ENCODE measurements at places on chromosomes 12 and 14.

DNA sequence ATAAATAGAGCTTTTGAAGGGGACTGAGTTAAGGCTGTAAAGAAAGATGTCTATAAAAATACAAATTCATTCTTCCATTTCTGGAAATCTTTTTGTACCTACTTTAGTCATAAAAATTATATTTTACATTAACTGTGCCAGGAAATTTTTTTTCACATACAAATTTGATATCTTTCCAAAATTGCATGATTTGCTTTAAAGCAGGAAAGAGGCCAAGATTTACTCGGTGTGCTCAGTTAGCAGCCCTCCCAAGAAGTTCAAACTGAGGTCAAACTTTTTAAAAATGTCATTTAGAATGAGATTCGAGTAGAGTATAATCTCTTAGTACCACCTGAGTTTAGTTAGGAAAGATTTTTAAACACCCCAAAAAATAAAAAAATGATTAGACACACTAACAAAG, 173.2 kb upstream of the GRIP1 start:
- no peak for DNase-seq

GRCh38 chr12:31236998-31237637, 88.8 kb downstream of the SINHCAF start:
- DNase-seq = no peak

GRCh38 chr14:32043624-32044023, 33.5 kb upstream of the ARHGAP5 start:
- DNase-seq = peak; percentile 65

DNA sequence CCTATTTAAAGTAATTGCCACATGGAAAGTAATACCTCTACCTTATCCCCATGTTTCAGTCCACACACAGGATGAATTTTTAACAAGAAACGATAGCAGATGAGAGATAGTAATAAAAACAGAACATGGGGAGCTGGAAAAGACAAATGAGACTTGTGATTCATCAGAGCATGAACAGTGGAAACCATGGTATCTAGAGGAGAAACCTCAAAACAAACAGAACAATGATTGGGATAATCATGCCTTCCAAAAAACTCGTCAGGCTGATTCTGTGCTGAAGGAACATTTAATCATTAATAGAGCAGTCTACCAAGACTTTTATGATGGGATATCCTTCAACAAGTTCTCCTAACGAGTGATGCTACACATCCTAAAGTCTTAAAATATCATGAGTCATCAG, 1390.7 kb downstream of the FSCB start:
- DNase-seq = no peak

DNA sequence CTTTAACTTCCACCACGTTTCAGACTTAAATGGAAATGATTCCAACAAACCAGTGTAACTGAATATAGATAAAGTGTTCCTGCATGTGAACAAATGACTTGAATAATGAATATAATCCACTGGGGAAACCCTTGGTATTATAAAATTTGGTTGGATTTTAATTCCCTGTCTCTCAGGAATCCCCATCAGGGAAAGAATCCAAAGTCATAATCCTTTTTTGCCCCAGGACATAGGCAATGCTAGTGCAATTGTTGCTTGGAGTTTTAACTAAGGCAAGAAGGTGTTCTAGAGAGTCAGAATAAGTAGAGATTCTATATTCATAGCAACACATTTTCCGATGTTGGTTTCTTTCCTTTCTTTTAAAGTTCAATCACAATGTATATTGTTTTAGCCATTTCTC, 1169.4 kb downstream of the GALC start:
- DNase-seq = no peak

DNA sequence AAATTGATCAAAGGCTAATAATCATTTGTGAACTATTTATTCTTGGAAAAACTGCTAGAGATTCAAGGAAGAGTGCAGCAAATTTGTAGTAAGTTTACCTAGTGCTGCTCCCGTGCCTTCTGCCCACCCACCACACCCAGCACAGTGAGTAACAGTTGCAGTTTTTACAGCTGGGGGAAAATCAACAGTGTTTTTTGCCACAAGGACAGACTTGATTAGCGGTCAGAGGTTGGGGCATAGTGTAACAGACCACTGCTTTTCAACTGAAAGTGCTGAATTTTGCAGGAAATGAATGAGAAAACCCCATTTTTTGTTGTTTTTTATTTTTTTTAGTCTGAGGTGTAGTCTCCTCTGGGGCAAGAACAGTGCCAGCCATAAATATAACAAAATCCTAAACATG, 7.5 kb upstream of the KLRK1 start:
- no peak for DNase-seq

GRCh38 chr14:29734732-29735131, 192.9 kb downstream of the PRKD1 start:
- no peak for DNase-seq

- DNase-seq = no peak
These were observed 5.4 kb upstream of the NR4A1 start for GRCh38 chr12:52045794-52046199.

DNA sequence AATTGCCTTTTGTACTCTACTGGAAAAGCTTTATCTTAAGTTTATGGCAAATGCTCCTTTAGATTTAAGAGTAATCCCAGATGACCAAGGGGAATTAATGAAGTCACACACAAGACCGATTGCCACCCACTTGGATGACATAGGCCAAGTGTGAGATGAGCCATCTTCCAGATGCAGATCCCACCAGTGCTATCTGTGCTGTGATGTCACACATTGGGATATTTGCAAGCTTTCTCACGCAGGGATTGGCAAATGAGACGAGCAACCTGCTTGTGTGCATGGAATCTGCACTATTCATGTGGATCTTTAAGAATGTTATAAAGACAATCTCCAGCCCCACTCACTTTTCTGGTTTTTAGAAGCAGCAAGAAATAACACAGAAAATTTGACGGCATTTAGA, 602.1 kb upstream of the TMEM132C start:
- no peak for DNase-seq

GRCh38 chr14:54275997-54276725, 120.6 kb upstream of the CDKN3 start:
- DNase-seq = no peak

- DNase-seq = no peak
These were observed 405.6 kb downstream of the NAV3 start for GRCh38 chr12:78236264-78236663.

DNA sequence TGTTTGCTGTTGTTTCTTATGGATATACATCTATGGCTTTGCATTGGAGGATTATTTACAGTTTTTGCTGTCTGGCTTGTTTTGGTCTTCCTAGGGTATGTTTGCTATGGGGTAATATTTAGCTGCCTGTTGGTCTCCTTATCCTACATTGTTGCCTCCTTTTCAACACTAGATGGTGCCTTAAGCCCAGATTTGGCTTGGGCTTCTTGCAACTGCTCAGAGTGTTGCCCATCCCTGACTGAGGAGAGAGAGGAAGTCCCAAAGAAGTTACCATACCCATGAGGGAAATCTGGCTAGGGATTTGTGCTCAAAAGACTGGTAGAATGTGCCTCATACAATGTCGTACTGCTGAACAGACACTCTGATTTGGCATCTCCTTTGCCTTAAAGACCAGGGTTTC, 94.6 kb upstream of the MUCL1 start:
- DNase-seq = peak; percentile 17

- DNase-seq = no peak
These were observed 12.4 kb downstream of the ITGA7 start for GRCh38 chr12:55695349-55695748.

DNA sequence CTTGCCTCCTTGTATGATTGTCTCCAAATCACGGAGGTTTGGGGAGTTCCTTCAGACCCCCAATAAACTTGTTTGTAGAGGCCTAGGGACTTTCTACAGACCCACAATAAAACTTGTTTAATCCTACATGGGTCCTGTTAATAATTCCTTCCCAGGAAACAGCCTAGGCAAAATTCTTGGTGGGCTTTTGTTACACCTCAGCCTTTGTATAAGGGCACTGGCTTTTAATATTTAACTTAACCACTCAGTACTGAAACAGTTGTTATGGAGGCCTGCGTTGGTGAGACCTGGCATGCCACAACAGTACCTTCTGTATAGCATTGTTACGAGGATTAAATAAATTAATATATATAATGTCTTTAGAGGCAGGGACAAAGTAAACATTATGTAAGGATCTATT, 32.7 kb upstream of the FAR2 start:
- no peak for DNase-seq

DNA sequence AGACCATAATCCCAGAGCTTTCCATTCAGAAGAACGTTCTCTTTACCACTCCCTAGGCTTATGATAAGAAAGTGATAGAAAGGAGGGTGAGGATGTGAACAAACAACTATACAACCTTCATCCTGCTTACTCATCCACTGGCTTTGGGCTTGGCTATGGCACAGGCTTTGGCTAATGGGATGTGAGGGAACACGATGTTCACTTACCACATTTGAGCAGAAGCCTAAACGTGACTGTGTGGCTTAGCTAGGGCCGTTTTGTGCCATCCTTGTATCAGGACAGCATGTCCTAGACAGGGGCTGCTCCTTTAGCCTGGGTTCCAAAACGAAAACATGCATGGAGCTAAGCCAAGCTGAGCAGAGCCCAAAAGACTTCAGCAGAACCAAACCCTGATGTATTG, 118.6 kb upstream of the CCDC175 start:
- DNase-seq = no peak

DNA sequence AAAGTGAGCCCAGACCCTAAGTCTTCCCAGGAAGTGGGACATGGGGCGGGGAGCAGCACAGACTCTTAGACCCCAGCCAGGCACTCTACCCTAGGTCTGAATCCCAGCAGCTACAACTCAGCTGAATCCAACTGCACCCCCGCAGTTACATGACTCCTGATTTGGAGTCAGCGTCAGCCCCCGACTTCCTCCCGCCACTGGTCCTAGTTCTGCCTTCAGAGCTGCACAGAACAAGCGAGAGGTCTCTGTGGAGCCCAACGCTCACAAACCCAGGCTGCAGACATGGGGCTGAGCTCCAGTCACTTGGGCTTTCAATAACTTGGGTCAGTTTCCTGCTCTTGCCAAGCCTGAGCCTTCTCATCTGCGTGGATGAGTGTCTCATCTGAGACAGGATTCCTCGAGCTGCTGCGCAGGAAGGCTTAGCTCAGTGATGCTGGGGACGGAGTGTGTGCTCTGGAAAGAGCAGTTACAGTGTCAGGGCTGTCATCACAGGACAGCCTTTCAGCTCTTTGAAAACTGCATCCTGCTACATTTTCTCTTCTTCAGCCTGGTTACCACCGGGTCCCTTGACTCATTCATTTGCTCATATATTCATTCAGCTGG, 30.6 kb upstream of the NXPH4 start:
- DNase-seq = no peak

GRCh38 chr12:15842108-15842507, 40.1 kb upstream of the STRAP start:
- DNase-seq = no peak

DNA sequence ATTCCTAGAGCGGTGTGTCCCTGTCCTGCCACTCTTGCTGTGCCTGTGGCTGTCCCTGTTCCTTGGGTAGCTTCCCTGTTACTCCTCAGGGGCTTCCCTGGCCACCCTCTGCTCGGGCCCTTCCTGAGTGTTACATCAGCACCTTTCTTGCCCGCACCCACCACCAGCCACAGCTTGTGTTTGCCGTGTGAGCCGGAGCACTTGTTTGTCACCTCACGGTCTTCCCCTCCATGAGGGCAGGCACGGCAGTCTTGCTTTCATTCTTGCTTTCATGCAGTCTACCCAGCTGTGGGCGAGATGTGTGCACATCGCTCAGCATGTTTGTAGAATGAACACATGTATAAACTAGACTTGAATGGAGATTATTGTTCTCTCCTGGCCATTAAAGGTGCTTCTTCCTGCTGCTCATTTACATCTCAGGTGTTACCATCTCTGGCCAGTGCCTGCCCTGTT, 42.0 kb downstream of the TRAF3 start:
- no peak for DNase-seq

DNA sequence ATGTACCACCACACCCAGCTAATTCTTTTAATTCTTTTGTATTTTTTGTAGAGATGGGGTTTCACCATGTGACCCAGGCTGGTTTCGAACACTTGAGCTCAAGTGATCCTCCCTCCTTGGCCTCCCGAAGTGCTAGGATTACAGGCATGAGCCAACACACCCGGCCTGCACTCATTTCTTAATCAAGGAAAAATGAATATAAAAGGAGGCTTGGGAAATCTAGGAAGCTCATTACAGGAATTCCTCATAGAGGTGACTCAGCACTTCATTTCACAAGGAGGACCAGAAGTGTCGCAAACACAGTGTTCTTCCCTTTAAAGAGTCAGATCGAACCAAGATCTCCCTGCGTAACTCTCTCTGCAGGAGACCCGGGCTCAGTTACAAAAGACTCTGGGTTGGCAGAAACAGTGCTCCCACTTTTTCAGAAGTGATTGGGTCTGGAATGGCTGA, 30.3 kb downstream of the NFKBIA start:
- peak; percentile 31 for DNase-seq

GRCh38 chr14:67595392-67595791, 4.7 kb downstream of the PIGH start:
- DNase-seq = no peak

- DNase-seq = no peak
These were observed 197.3 kb upstream of the PPFIA2 start for GRCh38 chr12:81956468-81956860.

GRCh38 chr14:70838076-70838475, 28.8 kb upstream of the MAP3K9 start:
- no peak for DNase-seq

DNA sequence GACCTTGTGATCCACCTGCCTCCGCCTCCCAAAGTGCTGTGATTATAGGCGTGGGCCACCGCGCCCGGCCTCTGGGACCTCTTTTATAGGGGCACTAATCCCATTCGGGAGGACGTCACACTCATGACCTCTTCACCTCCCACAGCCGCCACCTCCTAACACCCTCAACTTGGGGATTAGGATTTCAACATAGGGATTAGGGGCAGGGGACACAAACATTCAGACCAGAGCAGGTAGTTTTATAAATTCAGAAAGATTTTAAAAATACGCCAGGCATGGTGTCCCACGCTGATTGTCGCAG, 49.4 kb downstream of the TPCN1 start:
- no peak for DNase-seq

DNA sequence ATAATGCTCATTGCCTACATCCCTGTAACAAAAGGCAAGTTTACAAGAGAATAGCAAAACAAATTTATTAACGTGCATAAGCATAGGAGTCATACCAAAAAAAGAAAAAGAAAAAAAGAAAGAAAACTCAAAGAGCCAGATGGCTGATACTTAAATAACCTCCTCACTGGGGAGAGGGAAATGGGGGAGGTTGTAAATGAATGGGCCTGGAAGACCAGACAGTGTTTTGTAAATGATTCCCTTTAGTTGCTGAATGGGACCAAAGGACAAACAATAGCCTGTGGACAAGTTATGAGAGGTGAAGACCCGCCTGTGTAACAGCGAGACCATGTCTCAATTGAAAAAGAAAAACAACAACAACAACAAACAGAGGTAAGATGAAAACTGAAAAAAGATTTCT, 35.3 kb downstream of the CAPS2 start:
- DNase-seq = no peak

DNA sequence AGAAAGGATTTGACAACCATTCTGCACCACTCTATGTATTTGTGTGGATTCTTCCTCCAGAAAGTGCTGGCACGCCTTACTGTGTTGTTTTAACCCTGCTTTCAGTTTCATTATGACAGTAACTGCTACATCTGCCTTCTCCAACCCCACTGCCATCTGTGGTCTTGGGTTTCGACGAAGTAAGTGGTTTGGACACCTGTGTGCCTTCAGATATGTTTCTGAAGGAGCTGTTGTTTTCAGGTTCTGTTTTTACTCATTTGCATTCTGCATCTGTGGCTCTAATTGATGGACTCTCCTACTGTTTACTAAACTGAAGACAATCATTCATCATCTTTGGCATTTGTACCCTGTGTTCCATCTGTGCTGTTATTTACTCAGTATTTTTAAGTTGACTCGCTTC, 4.1 kb downstream of the TSHR start:
- peak; percentile 58 for DNase-seq

GRCh38 chr14:71403656-71404055, 496.4 kb downstream of the PCNX1 start:
- DNase-seq = no peak
